T-helper 9 cell (primary cell): ENCODE measurements at places on chromosomes 12 and 14.

DNA sequence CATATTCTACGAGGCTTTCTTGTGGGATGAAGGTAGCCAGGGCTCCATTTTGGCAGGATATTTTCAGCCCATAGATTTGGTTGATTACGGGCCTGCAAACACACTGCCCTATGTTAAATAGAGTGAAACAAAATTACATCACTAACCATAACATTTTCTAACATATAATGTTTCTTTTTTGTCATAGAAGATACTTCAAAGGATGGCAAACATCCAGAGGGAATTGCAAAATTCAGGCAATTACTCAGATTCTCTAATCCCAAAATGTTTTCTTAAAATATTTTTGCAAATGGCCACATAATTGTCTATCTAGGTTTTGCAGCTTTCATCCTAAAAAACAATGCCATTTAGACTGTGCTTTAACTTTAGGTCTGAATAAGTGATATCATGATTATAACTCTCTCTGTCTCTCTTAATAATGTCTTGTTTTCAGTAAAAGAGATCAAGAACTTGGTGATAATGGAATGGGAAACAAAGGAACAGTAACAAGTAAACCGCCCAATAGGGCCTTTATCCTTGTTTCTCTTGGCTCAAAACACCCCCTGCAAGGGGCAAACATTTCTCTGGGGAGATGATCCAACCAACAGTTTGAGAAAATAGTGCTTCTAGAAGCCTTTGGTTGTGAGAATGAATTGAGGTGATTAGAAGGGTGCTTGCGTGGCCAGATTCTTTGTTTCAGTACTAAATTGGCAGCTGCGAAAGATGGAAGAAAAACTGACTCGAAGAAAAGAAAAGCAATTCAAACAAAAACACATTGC is 54.4 kb upstream of the BTG1 start:
- DNase-seq: no peak

GRCh38 chr12:95674631-95675030 is 115.9 kb downstream of the NTN4 start:
- no peak for DNase-seq

DNA sequence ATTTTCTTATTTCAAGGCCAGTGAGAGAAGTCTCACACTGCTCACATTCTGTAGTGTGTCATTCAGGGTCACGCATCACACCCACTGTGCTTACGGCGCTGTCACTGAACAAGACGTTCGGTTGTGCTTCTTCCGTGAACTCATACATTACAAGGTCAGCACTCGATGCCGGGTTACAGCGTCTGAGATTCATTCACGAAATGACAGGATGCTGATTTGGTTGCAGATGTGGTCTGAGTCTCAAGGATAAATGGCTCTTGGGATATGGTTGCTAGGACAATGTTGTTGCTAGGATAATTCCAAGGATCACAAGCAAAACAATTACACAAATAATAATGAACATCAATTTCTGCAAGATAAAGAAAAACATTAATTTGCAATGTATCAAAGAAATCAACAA is 47.4 kb downstream of the STX2 start:
- DNase-seq: no peak

GRCh38 chr12:116354950-116355783 is 77.7 kb upstream of the MED13L start:
- no peak for DNase-seq

GRCh38 chr14:22285991-22286390 is 303.0 kb downstream of the DAD1 start:
- DNase-seq: no peak

DNA sequence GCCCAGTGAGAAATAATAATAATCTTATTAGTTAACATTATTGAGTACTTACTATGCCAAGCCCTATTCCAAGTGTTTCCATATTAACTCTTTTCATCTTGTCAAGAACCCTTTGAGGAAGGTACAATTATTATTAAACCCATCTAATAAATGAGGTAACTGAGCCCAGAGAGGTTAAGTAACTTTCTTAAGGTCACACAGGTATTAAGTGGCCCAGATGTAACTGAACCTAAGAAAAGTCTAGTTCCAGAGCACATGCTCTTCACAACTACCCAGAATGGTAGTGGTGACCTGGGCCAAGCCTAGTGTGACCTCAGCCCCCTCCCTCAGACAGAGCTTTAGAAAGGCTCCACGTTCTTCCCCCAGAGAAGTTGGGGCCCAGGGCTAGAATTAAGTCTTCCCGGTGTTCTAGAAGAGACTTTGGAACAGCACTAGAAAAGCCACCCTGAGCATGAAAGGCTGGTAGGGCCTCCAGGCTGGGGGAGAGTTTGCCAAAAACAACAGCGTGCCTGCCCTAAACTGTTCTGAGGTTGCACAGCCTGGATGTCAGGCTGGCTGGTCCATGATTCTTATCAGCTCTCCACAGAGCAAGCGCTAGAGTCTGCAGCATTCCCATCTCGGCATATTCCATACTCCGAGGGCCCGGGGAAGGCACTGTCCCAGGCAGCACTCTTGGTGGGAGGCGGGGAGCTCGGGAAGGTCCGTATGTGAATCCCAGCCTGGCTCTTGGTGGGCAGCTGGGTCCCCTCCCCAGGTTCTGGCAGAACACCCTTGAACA is 41.3 kb upstream of the CTDSP2 start:
- no peak for DNase-seq
